Fibroblast of skin of right quadriceps (primary cell): ENCODE measurements at places on chromosomes 3 and 15.

- DNase-seq = peak; percentile 87
These were observed 216.1 kb downstream of the ATP8B4 start for GRCh38 chr15:49902685-49903501.

- no peak for DNase-seq
These were observed 390.7 kb downstream of the EFHB start for GRCh38 chr3:19543212-19543841.

- no peak for DNase-seq
These were observed 20.1 kb downstream of the DUSP7 start for GRCh38 chr3:52036222-52036694.

- peak; percentile 60 for DNase-seq
These were observed 50.9 kb downstream of the MYL3 start for GRCh38 chr3:46812237-46812791.

GRCh38 chr3:36244728-36245127 is 135.6 kb upstream of the STAC start:
- DNase-seq = peak; percentile 63

- DNase-seq = no peak
These were observed 10.3 kb downstream of the CXCR6 start for GRCh38 chr3:45953536-45953935.

- DNase-seq = no peak
These were observed 47.7 kb upstream of the ANKRD28 start for GRCh38 chr3:15845475-15845874.

- DNase-seq = no peak
These were observed 52.7 kb downstream of the MB21D2 start for GRCh38 chr3:192864941-192865340.

DNA sequence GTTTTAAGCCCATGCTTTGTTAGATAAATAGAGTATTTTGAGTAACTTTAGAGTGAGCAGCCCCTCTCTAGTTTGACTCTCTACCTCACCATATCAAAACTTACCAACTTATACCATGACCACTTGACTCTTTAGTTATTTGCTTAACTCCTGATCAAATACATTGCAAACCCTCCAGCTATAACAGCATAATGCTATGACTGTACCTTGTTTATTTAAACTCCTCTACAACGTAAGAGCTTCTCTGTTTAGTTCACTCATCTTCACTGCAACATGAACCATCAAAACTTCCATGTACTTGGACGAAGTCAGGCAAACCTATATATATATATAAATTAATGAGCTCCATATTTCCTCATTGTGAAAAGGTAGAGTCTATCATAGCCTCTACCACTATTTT is 218.2 kb downstream of the DPH6 start:
- no peak for DNase-seq

- no peak for DNase-seq
These were observed 529.2 kb downstream of the TUSC7 start for GRCh38 chr3:117238806-117239205.
